ENCODE measurements at places on chromosomes 6 and 20.

- DNase-seq = no peak
Measured at GRCh38 chr6:89404512-89404911, 7.6 kb downstream of the RRAGD start.

DNA sequence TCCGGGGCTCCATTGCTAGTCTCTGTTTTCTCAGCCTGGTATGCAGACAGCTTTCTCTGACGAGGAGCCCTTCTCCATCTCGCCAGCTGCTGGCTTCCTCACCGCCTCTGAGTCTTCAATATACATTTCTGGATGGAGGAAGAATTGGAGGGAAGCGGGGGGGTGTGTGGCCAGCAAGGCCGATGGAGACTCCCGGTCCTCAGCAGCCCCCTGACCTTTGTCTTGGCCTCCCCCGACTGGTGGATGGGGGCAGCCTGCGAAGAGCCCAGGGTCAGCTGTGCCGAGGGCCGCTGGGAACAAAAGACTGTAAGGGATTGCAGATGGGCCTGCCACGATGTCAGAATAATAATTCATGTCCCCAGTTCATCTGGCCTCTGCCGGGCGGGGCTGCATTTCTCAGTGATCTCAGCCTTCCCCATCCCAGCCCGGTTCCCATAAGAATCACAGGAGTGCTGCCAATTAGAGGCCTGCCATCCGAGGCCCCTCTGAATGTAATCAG is 54.3 kb upstream of the STX16 start:
- no peak for DNase-seq

- DNase-seq = peak; percentile 49
Measured at GRCh38 chr6:25017932-25018567, 82.3 kb upstream of the RIPOR2 start.

DNA sequence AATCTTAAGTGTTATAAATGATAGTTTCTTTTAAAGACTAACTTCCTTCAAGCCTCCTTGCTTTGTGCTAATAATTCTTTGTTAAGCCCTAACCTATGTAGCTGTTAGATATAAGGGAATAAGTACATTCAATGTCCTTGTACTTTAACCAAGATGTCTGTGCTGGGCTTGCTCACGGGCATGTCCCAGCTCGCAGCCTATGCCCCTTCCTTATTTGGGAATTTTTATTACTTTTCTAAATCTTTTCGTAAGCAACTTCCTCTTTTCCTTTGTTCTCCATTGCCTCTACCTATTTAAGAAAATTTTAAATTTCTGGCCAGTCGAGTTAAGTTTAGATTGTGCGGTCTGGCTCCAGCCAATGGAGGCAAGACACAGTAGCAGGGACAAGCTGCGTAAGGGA is 26.0 kb upstream of the CDK19 start:
- DNase-seq = no peak

GRCh38 chr20:42697962-42698361 is 491.7 kb downstream of the PTPRT start:
- no peak for DNase-seq

GRCh38 chr6:90537723-90538258 is 49.1 kb downstream of the MAP3K7 start:
- no peak for DNase-seq

GRCh38 chr20:23195636-23196035 is 109.5 kb upstream of the CD93 start:
- no peak for DNase-seq

GRCh38 chr6:145562771-145563615 is 172.3 kb downstream of the EPM2A start:
- DNase-seq = no peak

DNA sequence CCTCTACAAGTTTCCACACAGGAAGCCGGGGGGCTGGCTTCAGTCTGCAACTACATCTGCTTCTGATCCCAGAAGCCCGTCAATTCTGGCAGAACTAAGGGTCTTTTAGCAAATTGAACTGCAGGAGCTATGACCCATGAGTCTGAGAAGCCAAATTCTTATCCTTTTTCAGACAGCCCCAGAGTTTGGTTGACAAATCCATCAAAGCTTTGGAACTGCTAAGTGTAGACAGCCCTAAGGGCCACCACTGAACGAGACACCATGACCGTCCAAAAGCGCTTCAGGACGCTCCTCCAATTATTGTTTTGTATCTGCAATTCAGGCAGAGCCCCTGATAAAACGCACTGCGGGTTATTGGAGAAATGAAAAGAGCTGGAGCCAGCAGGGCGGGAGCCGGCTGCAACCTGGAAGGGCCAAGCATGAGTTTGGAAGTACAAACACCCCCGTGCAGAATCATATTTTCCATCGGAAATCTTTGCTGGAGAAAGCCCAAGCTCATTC is 67.1 kb downstream of the GNAS-AS1 start:
- no peak for DNase-seq

Measured in small intestine (tissue), 16 donors.